ENCODE measurements at places on chromosomes 7 and 10. TPM values are rescaled to one million over a fixed set of nuclear protein-coding genes. Genes with fewer than 3 reads are reported as not detected.

DNA sequence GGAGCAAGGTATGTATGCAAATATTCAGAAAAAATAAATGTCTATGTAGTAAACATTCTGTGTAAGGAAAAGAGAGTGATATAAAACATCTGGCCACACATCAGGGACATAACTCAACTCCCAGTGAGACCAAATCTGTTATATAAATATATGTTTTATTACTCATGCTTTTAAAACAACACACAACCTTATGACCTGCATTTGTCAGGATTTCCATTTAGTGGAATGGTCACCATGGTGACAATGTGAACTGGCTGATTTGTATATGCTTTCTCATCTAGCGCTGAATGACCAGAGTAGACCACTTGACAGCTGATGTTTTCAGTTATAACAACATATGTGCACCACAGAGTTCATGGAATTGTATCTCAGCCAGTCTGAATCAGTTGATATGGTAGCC is 551.7 kb downstream of the HTR7 start:
- H3K36me3 ChIP-seq = no peaks in the 10 kb centered on the region
- H3K27me3 ChIP-seq = peaks cover 11% of the 10 kb centered on the region
- no peak overlapping the region for H3K27ac ChIP-seq
- H3K4me1 ChIP-seq = no peaks in the 10 kb centered on the region

DNA sequence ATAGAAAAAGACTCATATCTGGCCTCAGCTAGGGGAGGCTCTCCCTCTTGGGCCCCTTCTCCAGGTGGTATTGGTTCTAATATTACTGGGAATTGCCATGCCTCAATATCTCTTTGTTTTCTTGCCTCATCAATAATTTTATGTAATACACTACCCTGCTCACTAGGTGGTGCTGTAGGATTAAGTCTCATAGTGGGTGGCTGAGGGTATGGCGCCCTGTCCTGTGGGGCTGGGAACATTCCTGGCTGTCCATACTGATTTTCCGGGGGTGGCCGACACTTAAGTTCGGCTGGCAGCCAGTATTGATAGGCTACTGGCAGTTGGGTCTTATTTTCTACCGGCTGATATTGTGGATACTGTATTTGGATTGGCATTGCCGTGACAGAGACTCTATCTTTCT is 9.0 kb upstream of the TAS2R3 start:
- H3K4me1 ChIP-seq = no peaks in the 10 kb centered on the region
- no peak overlapping the region for H3K27ac ChIP-seq
- DNase-seq = no peak
- peaks cover 97% of the 10 kb centered on the region for H3K36me3 ChIP-seq
- no peak overlapping the region for H3K4me3 ChIP-seq

GRCh38 chr10:11782793-11783557 is 40.2 kb upstream of the PROSER2 start:
- DNase-seq = no peak
- no peak overlapping the region for H3K27ac ChIP-seq
- H3K36me3 ChIP-seq = no peaks in the 10 kb centered on the region
- H3K27me3 ChIP-seq = peaks cover 5% of the 10 kb centered on the region
- H3K4me3 ChIP-seq = no peak overlapping the region

- peak overlapping the region; percentile 76 for H3K27ac ChIP-seq
- no peak for DNase-seq
- no peaks in the 10 kb centered on the region for H3K27me3 ChIP-seq
- peaks cover 4% of the 10 kb centered on the region for H3K36me3 ChIP-seq
Observed at GRCh38 chr10:80458638-80459037, 4.5 kb downstream of the TSPAN14 start.

DNA sequence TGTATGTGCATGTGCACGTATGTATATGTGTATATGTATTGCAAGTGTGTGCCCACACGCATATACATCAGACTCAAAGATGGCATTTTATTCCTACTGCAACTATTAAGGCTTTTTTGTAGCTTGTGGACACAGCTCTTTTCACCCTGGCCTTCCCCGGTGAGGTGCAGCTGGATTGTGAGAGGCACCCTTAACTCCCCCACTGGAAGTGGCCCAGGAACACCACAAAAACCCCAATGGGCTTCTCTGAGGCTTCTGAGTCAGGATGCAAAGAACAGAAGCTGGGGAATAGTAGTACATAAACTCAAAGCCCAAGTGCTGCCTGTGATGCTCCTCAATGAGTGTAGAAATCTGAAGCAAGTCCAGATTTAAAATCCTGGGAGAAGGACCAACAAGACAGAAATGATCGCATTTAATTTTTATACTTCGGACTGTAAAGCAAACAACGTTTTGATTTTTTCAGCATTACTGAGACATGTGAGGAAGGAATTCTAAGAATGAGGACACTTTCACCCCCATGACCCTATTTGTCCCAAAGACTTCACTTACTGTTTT is 369.2 kb upstream of the MGMT start:
- H3K27me3 ChIP-seq = no peaks in the 10 kb centered on the region
- no peaks in the 10 kb centered on the region for H3K36me3 ChIP-seq
- no peak for DNase-seq

DNA sequence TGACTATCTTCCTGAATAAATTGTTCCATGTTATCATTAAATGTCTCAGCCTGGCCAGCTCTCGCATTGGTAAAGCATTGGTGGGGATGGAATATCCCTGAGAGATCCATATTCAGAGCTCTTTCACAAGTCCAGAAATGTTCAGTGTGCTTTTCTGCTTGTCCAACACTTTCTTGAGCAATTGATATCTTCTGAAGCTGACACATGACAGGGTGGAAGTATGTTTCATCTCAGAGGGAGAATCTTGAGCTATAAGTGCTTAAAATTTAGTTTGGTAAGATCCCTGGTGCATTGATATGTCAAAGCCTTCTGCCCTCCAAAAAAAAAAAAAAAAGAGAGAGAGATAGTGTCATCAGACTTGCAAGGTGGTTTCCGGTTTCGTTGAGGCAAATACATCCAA is 7.4 kb downstream of the IFIT3 start:
- H3K4me1 ChIP-seq = peaks cover 41% of the 10 kb centered on the region
- H3K27ac ChIP-seq = peak overlapping the region; percentile 24
- DNase-seq = no peak
- no peak overlapping the region for H3K4me3 ChIP-seq

DNA sequence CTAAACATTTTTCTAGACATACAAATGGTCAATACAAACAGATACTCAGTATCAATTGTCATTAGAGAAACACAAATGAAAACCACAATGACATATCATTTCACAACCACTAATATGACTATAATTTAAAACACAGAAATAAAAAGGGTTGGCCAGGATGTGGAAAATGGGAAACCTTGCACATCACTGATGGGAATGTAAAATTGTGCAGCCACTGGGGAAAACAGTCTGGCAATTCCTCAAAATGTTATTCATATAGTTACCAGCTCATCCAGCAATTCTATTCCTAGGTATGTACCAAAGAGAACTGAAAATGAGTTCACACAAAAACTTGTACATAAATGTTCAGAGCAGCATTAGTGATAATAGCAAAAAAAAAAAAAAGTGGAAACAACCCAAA is 106.1 kb upstream of the LRRTM3 start:
- no peak overlapping the region for H3K4me3 ChIP-seq
- DNase-seq = no peak
- H3K4me1 ChIP-seq = no peaks in the 10 kb centered on the region
- no peak overlapping the region for H3K27ac ChIP-seq

Gene ACBD7
- not detected for total RNA-seq

DNA sequence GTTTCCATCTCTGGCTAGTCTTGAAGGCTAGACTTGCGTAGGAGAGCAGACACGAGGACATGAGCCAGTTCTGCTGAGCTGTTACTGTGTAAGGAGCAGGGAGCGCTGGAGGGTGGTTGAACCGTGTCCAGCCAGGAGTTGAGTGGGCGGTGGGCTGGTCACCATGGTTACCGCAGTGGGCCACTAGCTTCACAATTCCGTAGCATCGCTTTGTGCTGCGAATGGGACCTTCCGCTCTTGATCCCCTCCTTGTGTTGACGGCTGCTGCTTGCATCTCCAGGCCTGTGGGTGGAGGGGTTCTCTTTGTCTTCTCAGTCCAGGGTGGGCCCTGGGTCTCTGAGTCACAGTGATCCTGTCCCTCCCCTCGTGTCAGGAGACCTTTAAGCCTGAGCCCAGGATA is 49.4 kb upstream of the OCM start:
- H3K4me1 ChIP-seq = no peaks in the 10 kb centered on the region
- no peaks in the 10 kb centered on the region for H3K27me3 ChIP-seq
- no peak overlapping the region for H3K27ac ChIP-seq
- H3K36me3 ChIP-seq = peaks cover 2% of the 10 kb centered on the region
- DNase-seq = no peak

Gene TMEM178B
- total RNA-seq = 0.17 TPM

GRCh38 chr10:80503584-80504157 is 34.0 kb upstream of the SH2D4B start:
- no peak overlapping the region for H3K4me3 ChIP-seq
- peaks cover 69% of the 10 kb centered on the region for H3K4me1 ChIP-seq
- no peak for DNase-seq
- peak overlapping the region; percentile 66 for H3K27ac ChIP-seq
- peaks cover 13% of the 10 kb centered on the region for H3K36me3 ChIP-seq

DNA sequence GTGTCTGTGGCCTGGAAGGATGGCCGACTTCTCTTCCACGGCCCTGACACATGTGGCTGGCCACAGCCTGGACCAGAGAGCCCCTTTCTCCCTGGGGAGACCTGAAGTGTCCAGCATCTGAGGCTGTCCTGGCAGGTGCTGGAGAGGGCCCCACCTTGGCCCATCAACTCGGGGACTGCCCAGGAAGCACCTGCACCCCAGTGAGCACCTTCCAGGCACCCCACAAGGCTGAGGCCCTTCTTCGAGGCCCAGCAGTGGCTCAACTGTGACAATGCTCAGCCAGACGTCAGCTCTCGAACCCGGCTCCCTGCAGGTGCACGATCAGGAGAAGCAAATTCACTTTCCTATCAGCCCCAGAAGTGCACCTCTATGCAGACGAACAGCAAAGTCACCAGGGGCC is 24.3 kb downstream of the RGS10 start:
- peak overlapping the region; percentile 94 for H3K27ac ChIP-seq
- no peaks in the 10 kb centered on the region for H3K27me3 ChIP-seq
- H3K36me3 ChIP-seq = peaks cover 18% of the 10 kb centered on the region
- peak; percentile 30 for DNase-seq
- H3K4me1 ChIP-seq = peaks cover 34% of the 10 kb centered on the region

Gene DRGX
- total RNA-seq = not detected

DNA sequence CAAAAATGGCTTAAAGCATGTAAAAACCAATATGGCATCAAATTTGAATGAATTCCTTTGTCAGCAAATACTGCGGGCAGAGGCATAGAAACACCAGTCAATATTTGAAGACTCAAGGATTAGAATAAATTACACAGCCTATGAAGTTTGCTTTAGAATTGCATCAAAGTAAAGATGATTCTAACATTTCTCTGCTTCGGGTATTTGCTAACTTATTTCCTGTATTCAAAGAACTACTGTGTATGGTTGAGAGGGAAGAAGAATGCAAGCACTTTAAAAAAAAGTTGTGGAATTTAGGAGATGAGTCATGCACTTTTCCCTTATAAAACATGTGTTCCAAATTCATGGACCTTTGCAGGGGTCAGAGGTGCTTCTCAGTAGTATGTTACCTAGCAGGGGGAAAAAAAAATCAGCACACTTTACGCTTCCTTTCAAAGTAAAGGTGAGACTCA is 90.1 kb downstream of the PIP4K2A start:
- no peak overlapping the region for H3K4me3 ChIP-seq
- peaks cover 94% of the 10 kb centered on the region for H3K4me1 ChIP-seq
- peaks cover 10% of the 10 kb centered on the region for H3K36me3 ChIP-seq
- no peak for DNase-seq
- H3K27me3 ChIP-seq = no peaks in the 10 kb centered on the region
- peak overlapping the region; percentile 51 for H3K27ac ChIP-seq

GRCh38 chr10:44398271-44398670 is 13.4 kb upstream of the CXCL12 start:
- H3K4me1 ChIP-seq = no peaks in the 10 kb centered on the region
- H3K27me3 ChIP-seq = peaks cover 6% of the 10 kb centered on the region
- H3K4me3 ChIP-seq = no peak overlapping the region

DNA sequence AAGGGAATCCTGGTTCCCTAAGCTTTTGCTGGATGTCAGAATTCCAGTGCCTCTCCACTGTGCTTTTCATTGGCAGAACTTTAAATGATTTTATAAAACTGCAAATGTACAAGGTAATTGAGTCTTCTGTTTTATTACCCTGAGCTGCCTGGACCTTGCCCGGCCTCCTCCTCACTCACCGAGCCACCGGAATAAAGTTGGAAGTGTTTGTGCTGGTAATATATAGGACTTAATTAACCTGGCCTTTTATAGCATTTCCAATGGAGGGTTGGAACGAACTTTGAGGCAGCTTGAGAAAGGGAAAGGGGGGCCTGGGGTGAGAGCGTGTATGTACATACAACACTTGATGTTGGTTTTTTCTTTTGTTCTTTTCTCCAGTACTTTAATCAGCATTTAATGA is 43.4 kb downstream of the ZNF503 start:
- H3K36me3 ChIP-seq = no peaks in the 10 kb centered on the region
- peaks cover 13% of the 10 kb centered on the region for H3K27me3 ChIP-seq
- no peak overlapping the region for H3K27ac ChIP-seq
- no peak for DNase-seq

DNA sequence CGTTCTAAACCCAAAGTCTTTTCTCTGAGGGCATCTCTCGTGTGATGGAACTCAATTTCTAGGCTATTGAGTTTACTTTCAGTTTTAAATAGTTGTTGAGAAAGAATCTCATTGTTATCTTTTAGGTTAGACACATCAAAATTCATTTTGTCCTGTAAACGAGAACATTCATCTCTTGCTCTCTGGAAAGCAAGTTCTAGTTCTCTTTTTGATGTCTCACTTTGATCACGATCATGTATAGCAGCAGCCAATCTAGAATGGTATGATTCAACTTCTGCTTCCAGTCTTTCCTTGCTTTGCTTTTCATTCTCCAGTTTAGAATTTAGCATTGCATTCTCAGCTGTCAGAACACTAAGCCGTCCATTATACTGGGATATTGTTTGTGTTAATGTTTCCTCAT is 65.1 kb downstream of the ANKRD26 start:
- no peaks in the 10 kb centered on the region for H3K27me3 ChIP-seq
- no peaks in the 10 kb centered on the region for H3K4me1 ChIP-seq
- no peak for DNase-seq

- no peaks in the 10 kb centered on the region for H3K4me1 ChIP-seq
- H3K36me3 ChIP-seq = no peaks in the 10 kb centered on the region
- H3K4me3 ChIP-seq = no peak overlapping the region
- peaks cover 2% of the 10 kb centered on the region for H3K27me3 ChIP-seq
- no peak overlapping the region for H3K27ac ChIP-seq
Observed at GRCh38 chr10:4763960-4764428, 62.0 kb upstream of the AKR1E2 start.

DNA sequence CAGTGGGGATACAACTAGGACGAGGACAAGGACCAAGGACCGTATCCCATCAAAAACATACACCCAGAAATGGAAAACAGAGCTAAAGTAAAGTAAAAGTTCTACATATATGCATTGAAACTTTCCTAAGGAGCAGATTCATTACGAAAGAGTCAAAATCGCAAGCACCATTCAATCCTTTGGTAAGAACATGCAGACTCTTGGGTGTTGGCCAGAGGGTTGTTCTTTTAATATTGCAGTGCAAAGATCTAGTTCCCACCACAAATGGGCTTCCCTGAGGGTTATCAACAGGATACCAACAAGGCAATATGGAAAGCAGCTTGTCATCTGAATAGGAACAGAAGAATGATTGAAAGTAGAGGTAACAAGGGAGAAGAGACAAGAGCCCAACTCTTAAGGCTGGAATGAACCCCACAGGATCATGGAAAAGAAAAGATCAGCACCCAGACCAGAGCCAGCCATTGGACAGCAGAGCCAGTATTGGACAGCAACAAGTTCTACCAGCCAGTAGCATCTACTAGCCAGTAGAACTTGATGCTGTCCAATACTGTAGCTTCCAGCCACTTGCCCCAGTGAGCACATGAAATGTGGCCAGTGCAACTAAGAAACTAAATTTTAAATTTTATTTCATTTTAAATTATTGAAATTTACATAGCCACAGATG is 66.0 kb downstream of the OSBPL3 start:
- no peak overlapping the region for H3K27ac ChIP-seq
- H3K36me3 ChIP-seq = no peaks in the 10 kb centered on the region
- H3K27me3 ChIP-seq = no peaks in the 10 kb centered on the region
- H3K4me3 ChIP-seq = no peak overlapping the region
- DNase-seq = no peak

All from activated B cell treated with CpG ODN at 0.5 μM for 24 hours (primary cell).